Effector CD8-positive, alpha-beta T cell (primary cell): ENCODE measurements at places on chromosomes 5 and 9.

DNA sequence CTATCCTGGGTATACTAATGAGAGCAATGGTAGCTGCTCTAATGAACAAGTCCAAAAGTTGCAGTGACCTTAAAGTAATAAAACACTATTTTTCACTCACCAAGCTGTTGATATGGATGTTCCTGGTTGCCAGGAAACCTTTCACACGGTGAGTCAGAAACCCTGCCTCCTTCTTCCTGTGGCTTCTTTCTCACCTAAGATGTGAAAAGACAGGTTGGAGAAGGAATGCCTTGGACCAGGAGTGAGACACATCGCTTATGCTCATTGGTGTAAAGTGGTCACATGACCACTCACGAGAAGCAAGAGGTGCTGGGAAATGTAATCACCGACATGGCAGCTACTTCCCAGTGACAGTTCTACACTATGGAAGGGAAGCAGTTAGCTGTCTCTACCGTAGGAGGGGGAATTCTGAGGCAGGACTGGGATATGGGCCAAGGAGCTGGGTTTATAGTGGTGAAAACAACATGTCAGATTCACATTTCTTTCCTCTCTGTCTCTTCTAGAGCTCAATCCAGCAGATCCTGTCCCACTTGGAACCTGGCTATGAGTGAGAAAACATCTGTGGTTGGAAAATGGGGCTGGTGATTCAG lies 320.4 kb upstream of the KLF4 start:
- DNase-seq: no peak

- no peak for DNase-seq
Measured at GRCh38 chr9:93477397-93477796, 24.0 kb upstream of the FAM120AOS start.

DNA sequence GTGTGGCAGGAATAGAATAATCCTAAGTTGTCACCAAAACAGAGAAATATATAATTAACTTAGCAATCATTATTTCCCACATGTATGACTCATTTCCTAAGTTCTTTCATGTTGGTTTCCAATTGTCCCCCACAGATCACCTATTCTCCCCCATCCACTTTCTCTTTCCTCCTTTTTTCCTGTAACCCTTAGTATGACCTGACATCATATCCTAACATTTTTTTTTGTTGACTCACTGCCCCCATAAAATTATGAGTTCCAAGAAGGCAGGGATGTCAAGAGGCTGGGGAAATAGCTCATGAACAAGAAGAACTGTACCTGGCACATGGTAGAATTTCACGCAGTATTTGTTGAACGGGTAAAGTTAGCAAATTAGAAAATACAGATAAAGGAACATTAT lies 186.7 kb downstream of the DCP2 start:
- DNase-seq: no peak

DNA sequence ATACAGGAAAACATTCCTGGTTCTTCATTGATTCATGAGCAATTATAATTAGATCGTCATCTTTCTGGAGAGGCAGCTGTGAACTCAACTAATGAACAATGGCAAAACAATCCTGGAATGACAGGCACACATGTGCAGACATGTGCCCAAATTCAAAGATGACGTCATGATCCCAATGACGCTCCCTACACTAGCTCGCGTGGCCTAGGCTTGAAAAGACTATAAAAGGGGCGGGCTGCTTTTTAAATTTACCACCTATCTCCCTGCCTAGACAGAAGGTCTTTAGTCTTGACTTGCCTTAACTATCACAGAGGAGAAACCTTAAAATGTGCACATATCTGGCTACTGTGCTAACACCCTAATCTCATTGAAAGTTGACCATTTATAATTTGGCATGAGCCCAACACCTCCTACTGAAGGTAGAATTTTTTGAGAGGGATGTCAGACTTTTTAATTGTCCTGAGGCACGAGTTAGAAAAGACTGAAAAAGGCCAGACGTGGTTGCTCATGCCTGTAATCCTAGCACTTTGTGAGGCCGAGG lies 88.2 kb downstream of the PRRT1B start:
- DNase-seq: no peak

DNA sequence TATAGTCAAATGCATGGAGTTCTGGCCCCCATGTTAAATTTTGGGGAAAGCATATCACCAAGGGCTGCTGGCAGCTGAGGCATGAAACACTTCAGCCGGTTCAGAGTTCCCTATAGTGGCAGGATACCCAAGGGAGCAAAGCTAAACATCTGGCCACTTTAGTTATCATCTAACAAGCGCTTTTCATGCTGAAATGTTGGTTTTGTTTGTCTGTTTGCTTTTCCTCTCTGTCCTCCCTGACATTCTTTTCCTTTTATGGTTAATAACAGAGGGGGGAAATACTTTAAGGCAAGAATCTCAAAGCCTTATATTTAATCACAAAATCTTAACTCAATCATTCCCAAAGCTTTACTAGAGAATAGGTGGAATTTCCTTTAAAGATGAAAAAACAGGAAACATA lies 11.9 kb downstream of the APBA1 start:
- no peak for DNase-seq
